Left renal pelvis (tissue), 4 donors: ENCODE measurements at places on chromosomes 1 and 21. TPM values are rescaled to one million over a fixed set of nuclear protein-coding genes. Genes with fewer than 3 reads are reported as not detected.

GRCh38 chr1:15616373-15617172, 685 bp upstream of the DDI2 start:
- DNase-seq, result no peak

The GSTM1 gene
- polyA plus RNA-seq, result 1.6 TPM

DNA sequence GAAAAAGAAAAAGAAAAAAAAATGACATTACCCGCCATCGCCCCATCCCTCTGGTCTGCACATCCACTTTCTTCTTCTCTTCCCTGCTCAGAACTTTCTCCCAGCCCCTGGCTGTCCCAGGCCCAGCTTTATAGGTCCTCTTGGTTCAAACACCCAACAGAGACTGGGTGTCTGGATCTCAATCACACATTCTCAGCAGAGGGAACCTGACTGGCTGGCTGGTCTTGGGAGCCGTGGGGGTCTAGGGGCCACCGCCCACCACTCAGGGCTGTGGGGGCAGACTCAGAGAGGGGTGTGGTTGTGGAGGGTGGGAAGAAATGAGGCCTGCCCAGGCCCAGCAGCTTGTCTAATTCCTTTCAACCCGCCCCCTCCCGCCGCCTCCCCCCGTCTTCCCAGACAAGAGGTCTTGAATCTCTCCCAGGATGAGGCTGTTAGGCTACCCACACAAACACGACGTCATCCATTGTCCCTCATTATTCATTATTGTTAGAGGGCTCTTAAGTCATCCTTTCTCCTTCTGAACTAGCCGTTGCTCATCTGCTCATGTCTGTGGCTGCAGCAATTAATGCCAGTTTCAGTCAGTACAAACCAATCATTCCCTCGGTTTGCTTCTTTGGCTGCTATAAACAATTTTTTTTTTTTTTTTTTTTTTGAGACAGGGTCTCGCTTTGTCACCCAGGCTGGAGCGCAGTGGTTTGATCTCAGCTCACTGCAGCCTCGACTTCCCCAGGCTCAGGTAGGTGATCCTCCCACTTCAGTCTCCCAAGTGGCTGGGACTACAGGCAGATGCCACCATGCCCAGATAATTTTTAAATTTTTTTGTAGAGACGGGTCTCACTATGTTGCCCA, 40.6 kb upstream of the CLIC4 start:
- DNase-seq, result no peak

- no peak for DNase-seq
Measured at GRCh38 chr1:4752059-4752458, 97.7 kb downstream of the AJAP1 start.

The C1orf116 gene
- polyA plus RNA-seq, result 22.3 TPM

DNA sequence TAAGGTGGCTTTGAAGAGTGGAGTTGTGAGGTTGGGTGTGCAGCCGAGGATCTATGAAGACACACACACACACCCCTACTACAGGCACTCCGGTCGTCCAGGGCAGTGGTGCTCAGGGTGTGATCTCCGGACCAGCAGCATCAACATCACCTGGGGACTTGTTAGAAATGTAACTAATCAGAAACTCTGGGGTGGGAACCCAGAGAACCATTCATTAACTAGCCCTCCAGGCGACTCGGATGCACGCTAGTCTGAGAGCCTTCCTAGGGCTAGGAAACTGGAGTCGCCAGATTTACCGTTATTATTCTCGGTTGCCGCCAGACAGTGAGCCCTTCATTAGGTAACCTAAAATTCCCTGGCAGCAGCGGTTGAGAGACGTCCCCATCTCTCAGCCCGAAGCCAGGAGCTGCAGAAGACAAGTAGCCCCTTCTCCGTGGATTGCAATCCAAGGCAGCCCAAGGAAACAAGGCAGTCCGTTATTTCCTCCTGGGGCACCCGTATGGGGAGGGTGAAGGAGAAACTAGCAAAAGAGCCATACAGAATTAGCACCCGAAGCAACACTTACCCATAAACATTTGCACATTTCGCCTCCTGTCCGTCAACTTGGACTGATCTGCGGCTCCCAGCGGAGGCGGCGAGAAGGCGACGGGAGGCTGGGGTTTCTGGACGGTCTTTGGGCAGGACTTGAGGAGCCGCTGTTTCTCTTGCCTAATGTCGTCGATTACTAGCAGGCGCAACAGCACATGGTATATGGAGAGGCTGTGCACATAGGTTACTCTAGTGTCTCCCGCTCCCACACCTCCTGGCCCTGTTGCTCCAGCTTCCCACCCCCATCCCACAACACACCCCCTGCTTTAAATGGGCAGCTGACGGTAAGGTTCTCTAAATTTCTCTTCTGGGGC, 2.9 kb upstream of the CCN1 start:
- no peak for DNase-seq

GRCh38 chr1:176469450-176470010, 6.6 kb downstream of the PAPPA2 start:
- DNase-seq, result no peak

DNA sequence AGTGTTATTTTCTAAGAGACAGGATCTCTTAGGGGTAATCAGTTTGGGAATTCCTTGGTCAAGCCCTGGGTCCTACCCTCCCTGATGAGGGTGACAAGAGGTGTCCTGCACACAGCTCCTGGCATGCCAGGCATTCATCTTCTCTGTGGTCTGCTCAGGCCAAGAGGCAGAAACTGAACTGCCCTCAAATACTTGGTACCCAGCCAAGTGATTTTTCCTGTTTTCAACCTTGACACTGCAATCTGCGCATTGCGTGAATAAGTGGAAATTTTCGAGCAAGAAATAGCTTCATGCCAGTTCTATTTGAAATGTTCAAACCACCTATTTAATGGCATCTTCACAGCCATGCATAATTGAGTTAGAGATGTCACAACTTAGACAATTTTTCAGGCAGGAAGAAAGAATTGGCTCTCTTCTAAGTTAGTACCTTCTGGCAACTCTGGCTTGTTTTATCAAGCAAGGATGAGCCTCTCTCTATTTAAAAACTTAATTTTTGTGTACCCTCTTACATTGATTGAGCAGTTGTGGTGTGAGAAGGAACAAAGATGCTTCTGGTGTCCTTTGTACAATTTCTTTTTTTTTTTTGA, 27.0 kb downstream of the DNM3 start:
- no peak for DNase-seq
